Fibroblast of lung (primary cell): ENCODE measurements at places on chromosomes 12 and 14. TPM values are rescaled to one million over a fixed set of nuclear protein-coding genes. Genes with fewer than 3 reads are reported as not detected.

GRCh38 chr12:14007639-14008038, 26.2 kb upstream of the GRIN2B start:
- H3K27ac ChIP-seq: no peak overlapping the region
- no peaks in the 10 kb centered on the region for H3K27me3 ChIP-seq
- no peaks in the 10 kb centered on the region for H3K36me3 ChIP-seq
- no peaks in the 10 kb centered on the region for H3K4me1 ChIP-seq
- DNase-seq: no peak

SLCO1B1 gene
- total RNA-seq: not detected in 2 replicates

- H3K4me3 ChIP-seq: no peak overlapping the region
- H3K27me3 ChIP-seq: peaks cover 2% of the 10 kb centered on the region
- no peak overlapping the region for H3K27ac ChIP-seq
- no peaks in the 10 kb centered on the region for H3K4me1 ChIP-seq
- no peak for DNase-seq
These were observed 10.6 kb downstream of the TMEM121 start for GRCh38 chr14:105536691-105537579.

DNA sequence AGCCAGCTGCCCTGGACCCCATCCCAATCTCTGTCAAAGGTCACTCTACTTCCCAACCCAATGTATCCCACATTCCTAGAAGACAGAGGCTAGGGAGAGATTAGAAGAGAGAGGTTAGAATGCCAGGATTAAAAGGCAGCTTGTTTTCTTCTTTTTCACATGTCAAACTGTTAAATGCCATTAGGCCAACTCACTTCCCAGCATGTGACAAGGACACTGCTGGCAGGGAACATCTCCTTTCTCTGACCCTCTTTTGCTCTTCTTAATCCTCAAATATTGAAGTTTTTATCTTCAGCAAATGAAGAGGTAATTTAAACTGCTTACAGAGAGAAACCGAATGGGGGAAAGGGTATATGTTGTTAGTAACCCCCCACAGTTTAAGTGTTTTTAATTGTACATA, 89.1 kb downstream of the BBS10 start:
- peaks cover 9% of the 10 kb centered on the region for H3K4me1 ChIP-seq
- H3K27me3 ChIP-seq: no peaks in the 10 kb centered on the region

DNA sequence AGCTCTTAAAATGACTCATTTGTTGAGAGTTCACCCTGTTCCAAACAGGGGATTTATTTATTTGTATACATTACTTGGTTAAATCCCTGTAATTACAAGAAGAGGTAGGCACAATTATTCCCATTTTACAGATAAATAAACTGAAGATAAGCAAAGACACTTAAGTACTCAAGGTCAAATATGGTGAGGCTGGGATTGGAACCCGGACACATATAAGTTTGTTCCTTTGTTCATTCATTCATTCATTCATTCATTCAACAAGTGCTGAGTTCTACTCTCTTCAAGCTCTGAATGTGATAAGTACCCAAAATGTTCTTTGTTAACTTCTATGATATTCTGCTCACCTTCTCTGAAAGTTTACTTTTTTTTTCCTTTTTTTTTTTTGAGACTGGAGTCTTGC, 2.4 kb upstream of the TRIM9 start:
- no peaks in the 10 kb centered on the region for H3K36me3 ChIP-seq
- H3K27me3 ChIP-seq: peaks cover 27% of the 10 kb centered on the region
- H3K4me3 ChIP-seq: no peak overlapping the region
- DNase-seq: no peak

ZDHHC22 gene
- total RNA-seq: not detected in 2 replicates

COCH gene
- 0.33 and 0.51 TPM in 2 replicates for total RNA-seq

GRCh38 chr14:32211068-32211404, 8.0 kb upstream of the RNU6-8 start:
- H3K27ac ChIP-seq: no peak overlapping the region
- H3K27me3 ChIP-seq: no peaks in the 10 kb centered on the region

SIX6 gene
- total RNA-seq: not detected in 2 replicates

- no peaks in the 10 kb centered on the region for H3K36me3 ChIP-seq
- no peak for DNase-seq
- no peak overlapping the region for H3K27ac ChIP-seq
- H3K4me1 ChIP-seq: no peaks in the 10 kb centered on the region
- H3K27me3 ChIP-seq: no peaks in the 10 kb centered on the region
These were observed 1009.6 kb downstream of the DIO2 start for GRCh38 chr14:79201564-79202207.
